AG10803 (cell line): ENCODE measurements at places on chromosomes 2 and 18.
A peak's percentile ranks its signal among the peaks of the same experiment; 100 is the strongest.

DNA sequence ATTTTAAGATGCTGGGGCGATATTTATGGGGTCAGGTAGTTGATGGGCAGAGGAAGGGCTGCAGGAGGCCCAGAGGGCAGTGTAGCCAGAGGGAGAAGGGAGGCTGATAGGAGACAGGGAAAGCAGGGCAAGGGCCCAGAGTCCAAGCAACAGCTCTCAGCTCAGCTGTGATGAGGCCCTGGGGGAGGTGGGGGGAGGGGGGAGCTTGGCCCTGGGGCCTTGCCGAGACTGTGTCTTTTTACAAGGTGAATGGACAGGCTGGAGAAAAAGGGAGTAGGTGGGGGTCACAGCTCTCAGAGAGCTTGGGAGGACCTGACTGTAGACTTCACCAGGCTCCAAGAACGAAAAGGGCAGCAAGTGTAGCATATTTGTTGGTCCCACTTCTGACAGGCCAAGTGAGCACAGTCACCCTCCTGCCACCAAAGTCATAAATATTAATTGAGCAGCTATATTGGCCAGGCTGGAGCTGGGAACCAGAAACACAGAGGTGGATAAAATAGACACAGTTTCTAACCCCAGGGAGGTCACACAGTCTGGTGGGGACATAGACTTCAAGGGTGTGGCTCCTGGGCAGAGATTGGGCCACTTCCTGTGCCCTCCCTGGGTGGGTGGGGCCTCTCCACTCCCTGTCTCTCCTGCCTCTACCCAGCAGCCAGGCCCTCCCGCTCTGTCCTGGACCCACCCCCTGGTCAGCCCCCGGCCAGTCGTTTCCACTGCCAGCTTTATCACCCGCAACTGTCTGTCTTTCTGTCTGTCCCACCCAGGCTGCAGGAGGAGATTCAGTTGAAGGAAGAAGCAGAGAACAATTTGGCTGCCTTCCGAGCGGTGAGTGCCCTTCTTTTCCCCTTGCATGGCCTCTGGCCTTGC lies 1.4 kb downstream of the DES start:
- DNase-seq, result no peak

- no peak for DNase-seq
Observed at GRCh38 chr2:139940686-139941085, 1160.5 kb upstream of the NXPH2 start.

- peak; percentile 8 for DNase-seq
Observed at GRCh38 chr2:174623106-174623637, 25.6 kb upstream of the WIPF1 start.

DNA sequence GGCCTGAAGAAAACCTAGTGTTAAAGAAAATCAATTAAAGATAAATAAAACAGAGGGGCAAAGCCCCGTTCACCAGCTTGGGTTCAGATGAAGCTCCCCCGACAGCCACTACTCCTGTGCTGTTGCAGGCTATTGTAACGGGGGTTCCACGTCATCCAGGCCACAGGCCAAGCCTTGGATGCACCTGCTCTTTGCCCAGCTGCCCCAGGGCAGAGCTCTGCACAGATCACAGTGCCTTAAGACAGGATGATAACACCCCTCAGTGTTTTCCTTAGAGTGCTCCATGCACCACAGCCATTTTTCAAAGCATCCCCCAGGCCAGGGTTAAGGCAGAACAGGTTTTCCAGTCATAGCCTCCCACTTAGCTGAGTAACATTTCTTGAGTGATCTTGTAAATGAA lies 32.0 kb downstream of the FASTKD2 start:
- no peak for DNase-seq

GRCh38 chr2:10255189-10256030 lies 47.3 kb upstream of the HPCAL1 start:
- no peak for DNase-seq

DNA sequence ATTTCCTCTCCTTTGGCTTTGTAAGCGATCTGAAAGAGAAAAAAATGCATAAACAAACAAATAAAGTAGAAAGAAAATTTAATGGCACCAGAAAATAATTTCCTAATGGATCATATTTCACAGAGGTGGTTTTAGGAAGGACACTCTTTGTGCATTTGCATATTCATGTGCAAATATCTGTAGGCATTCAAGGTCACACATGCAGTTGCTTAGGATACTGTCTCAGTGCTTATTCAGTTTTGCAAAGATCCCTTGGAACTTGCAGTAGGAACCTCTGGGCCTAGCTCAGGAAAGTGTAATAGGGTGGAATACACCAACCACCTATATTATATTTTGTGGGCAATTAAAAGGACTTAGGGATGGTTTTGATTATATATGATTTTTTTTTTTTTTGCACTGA lies 54.3 kb downstream of the NEB start:
- DNase-seq, result no peak

- DNase-seq, result peak; percentile 37
Observed at GRCh38 chr2:152534460-152535135, 182.7 kb downstream of the PRPF40A start.

- DNase-seq, result no peak
Observed at GRCh38 chr2:219698748-219699439, 71.5 kb downstream of the SLC4A3 start.

- DNase-seq, result no peak
Observed at GRCh38 chr18:65790604-65791003, 39.8 kb downstream of the CDH7 start.

DNA sequence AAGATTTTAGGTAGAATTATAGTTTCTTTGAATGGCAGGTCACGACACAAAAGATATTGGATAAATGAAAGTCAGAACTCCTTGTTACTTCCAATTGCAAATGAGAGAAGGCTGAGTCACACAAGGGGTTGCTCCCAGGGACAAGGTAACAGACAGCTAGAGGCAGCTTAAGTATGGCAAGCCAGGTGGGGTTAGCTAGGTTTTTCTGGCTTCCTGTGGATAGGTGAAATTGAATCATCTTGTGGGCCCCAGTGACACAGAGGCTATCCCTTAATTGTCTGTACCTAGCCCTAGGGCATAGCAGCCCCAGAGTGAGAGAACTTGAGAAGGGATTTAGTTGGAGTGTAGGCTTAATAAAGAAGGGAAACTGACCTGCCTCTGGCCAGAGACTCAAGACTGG lies 407.7 kb upstream of the SLC8A1 start:
- DNase-seq, result no peak

DNA sequence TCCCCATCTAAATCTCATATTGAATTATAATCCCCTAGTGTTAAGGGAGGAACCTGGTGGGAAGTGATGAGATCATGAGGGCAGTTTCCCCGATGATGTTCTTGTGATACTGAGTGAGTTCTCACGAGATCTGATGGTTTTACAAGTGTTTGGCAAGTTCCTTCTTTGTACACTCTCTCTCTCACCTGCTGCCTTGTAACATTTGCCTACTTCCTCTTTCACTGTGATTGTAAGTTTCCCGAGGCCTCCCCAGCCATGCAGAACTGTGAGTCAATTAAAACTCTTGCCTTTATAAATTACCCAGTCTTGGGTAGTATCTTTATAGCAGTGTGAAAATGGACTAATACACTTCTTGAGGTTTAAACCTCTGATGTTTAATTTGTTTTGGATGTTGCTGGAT lies 177.5 kb downstream of the CD8B2 start:
- no peak for DNase-seq

- no peak for DNase-seq
Observed at GRCh38 chr2:27150639-27151230, 1.9 kb downstream of the TCF23 start.

DNA sequence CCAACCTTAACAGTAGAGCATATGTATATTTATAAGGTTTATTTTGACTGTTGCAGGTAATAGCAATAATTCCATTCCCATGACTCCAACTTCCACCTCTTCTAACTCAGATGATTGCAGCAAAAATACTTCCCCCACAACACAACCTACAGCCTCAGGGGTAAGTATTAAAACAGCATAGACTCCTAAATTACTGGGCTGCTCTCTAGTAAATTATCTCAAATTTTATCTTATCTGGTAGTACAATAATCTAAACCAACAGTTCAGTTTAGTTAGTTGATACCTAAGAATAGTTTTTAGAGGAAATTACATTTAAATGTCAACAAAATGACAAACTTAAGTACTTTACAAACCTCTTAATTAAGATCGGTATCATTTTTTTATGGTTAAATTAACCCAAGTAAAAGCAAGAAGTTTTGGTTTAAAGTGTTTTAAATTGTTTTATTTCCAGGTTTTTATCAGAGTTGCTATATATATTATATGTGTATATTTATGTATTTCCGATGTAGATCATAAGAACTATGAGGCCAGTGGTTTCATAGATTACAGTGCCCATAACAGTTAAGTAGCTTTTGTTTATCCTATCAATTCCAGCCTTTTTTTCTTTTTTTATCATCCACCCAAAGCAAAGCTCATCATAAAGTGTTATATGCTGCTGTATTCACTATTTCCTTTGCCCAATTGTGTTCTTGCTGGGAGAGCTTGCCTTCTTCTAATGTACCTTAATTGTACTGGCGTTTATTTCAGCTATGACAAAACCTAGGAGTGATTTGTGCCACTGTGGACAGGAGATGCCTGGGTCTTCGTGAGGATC lies 13.7 kb downstream of the GATA6 start:
- DNase-seq, result no peak
